ENCODE measurements at places on chromosomes 4 and X.

GRCh38 chr4:85788604-85789003 lies 313.7 kb downstream of the ARHGAP24 start:
- no peak for DNase-seq

DNA sequence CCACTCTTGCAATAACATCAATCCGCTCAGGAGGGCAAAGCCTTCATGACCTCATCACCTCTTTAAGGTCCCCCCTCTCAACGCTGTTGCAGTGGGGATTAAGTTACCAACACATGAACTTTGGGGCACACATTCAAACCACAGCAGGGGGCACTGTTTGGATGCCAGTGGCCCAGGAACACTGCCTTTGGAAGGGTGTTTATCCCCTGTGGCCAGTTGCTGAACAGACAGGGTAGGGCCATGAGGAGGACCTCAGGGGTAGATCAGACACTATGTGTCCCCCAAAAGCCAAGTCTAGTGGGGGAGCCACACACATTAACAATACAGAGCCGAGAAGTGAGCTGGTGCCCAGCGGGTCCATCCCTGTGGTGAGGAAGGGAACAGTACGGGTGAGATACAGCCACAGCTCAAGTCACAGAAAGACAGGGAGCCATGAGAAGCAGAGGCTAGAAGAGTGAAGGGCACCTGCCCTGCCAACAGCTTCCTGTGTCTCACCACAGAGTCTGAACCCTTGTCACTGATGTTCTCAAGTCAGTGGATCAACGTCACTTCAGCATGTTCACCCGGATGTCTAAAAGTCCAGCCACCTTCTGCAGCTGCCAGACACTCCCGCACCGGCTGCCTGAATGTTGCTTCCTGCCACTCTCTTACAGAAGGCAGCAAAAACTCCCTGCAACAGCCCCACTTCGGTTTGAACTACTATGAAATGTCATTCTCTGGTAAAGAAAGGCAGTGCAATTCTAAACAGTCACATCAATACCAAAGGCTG lies 19.9 kb upstream of the MXD4 start:
- no peak for DNase-seq

GRCh38 chr4:47882228-47882627 lies 32.2 kb downstream of the NFXL1 start:
- DNase-seq: no peak

DNA sequence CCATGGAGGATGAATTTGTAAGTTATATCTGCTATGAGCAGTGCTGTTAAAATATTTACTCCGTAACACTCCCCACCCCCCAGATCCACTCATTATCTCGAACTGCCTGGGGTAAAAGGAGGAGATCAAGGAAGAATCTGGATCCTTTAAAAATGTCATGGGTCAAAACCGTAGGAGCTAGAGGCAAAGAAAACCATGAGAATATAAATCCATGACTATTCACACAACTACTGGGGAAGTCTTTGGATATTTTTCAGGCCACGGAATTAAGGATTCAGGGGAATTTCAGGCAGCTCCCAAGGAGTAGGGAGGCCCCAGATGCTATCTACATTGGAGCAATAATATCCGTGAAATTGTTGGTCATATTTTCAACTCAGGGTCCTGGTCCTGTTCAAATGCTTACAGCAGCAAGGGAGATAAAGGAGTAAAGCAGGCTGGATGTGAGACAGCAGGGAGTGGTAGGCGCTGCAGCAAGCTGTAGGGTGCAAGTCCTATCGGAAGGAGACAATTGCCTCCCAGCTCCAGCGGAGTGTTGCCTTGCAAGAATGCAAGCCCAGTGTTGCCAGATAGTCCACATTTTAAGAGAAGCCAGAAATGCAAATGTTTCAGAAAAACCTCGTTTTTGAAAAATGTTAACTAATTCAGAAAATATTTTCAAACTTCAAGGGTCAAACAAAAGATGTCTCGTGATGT lies 116.2 kb upstream of the KIT start:
- no peak for DNase-seq

- no peak for DNase-seq
These were observed 584.8 kb upstream of the AGA start for GRCh38 chr4:178026999-178027398.
